ENCODE measurements at places on chromosomes 3 and 15.

GRCh38 chr3:20054549-20054987, 14.3 kb downstream of the KAT2B start:
- peak; percentile 36 for DNase-seq

DNA sequence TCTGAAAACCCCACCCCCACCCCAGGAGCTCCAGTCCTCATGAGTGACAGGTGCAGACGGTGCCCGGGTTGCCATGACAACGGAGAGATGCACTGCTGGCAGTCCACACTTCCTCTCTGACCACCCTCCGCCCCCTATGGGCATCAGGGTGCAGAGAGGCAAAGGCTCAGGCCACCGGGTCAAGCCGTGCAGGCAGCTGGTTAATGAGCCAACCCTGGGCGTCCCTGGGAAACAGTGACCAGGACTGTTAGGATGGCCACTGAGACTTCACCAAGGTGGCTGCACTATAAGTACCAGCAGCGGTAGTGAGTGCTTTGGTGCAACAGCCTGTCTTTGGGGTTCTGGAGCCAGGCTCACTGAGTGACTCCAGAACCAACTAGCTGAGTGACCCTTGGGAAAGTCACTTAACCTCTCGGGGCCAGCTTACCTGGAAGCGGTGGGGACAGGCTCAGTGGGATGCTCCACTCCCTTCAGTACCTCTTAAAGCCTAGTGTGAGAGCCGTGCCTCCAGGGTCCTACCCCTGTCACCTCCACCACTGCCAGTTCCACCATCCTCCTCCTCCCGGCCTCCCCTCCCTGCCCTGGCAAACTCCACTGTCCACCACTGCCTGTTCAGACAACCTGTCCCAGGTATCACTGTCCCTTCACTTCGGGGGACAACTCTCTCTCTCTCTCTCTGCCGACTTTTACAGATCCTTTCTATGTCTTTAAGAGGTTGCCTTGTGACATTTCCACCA, 121.0 kb upstream of the PRR20G start:
- DNase-seq: no peak

GRCh38 chr3:40768536-40768935, 243.8 kb downstream of the ZNF621 start:
- no peak for DNase-seq

DNA sequence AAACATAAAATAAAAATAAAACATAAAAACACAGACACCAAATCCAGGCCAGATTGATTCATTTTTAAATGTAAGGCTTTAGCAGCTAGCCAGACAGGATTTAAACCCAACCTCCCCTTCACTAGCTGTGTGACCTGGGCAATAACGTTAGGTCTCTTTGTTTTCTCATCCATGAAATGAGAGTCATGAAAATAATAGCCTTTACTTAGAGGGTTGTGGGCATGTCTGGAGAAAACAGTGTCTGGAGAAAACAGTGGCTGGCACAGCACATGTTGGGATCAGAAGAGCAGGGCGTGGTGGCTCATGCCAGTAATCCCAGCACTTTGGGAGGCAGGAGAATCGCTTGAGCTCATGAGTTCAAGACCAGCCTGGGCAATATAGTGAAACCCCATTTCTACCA, 1.9 kb upstream of the DPPA4 start:
- DNase-seq: no peak

DNA sequence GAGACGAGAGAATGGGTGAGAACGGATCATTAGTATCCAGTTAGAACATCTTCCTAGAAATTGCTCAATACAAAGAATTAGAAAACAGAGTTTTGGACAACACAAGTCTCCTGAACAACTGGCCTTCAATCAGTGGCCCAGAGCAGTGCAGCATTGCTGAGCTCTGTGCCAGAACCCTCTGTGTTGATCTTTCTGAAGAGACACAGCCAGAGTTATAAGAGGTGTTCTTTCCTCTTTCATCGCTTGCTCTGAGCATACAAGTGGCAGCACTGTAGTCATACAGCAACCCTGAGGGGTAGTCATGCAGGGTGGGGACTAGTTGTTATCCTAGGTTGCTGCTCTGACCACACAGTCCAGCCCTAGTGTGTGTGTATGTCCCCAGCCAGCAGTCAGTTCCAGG, 4.0 kb downstream of the KNSTRN start:
- DNase-seq: no peak

- no peak for DNase-seq
Observed at GRCh38 chr3:10526366-10526765, 21.0 kb upstream of the ATP2B2 start.
